T-helper 1 cell (primary cell): ENCODE measurements at places on chromosomes 12 and 14.

- no peak for DNase-seq
Observed at GRCh38 chr14:75277815-75278421, 710 bp upstream of the FOS start.

DNA sequence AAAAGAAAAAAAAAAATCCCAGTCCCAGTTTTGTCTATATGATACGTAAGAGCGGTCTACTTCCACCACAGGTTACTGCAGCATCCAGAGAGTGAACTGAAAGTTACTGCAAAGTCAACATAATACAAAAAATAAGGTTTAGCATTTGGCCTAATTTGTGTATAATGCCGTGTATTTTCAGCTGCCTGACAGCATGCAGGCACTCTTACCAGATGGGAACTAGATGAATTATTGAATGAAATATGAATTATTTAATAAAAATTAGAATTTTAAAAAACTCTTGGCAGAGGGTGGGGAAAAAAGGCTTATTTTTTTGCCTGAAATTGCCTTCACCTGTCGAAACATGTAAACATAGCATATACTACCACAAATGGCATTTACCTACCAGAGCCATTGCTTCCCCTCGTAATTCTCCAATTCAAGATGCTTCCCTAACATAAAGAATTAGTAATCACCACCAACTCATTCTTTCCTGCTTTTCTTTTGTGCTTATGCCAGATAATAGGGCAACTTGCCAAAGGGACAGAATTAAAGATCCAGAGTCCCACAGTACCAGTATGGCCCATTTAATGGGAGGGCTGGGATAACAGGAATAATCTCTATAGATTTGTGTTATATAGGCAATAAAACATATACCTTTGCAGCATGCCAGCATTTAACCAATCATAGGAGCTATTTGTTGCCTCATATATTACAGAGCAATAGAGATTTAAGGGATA, 31.1 kb downstream of the ATF7 start:
- DNase-seq: no peak

DNA sequence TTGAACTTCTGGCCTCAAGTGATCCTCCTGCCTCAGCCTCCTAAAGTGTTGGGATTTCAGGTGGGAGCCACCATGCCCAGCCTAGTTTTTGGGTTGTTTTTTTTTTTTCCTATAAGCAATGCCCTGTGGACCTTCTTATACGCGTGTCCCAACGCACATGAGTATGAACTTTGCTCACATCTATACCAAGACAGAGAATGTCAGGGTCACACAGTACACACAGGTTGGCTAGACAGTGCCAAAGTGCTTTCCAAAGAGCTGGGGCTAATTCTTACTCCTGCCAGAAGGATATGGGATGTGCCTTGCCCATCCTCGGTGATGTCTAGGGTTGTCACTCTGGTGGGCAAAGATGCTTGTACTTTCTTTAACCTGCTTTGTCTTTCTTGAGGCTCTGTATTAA, 7.6 kb upstream of the CCDC85C start:
- DNase-seq: no peak

- no peak for DNase-seq
Observed at GRCh38 chr12:40734276-40734675, 42.0 kb downstream of the CNTN1 start.

DNA sequence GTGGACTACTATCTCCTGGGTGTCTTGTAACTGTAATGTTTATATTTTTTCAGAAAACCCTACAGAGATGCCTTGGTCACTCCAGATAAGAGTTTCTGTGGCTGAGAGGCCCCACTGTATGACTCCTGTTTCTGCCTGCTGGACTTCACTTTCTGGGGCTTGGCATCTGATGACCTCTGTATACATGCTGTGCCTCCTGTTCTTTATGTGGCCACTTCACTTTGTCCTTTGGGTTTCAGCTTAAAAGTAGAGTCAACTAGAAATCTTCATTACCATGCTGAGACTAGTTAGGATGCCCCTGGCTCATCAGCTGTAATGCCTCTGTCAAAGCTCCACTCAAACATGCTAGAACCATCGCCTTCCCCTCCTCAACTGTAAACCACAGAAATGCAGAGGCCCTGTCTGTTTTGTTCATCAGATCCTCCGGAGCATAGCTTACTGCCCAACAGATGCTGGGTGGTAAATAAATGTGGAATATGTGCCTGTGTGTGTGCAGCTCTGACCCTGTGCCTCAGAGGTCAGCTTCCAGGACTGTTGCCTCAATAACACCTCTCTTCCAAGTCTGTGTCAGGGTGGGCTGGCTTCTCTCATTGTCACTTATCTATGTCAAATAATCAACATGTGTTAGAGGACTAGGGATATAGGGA, 25.5 kb downstream of the ZNF664 start:
- no peak for DNase-seq

- DNase-seq: no peak
Observed at GRCh38 chr12:46084666-46085631, 94.6 kb upstream of the SCAF11 start.

DNA sequence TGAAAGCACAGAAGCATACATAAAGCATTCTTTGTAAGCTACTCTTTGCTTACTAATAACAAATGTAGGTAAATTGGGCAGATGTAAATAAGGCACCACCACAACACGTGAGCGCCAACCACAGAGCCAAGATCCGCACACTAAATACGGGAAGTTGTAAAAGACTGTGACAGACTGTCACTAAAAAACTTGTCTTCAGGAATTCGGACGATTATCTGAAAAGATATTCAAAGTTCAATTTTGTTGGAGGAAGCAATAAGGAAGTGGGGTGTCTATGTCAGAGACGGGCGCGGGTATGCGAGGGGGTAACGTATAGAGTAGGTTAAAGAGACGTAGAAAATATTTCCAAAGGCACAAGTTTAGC, 1.5 kb upstream of the HSP90B1 start:
- DNase-seq: peak; percentile 30
